Kidney epithelial cell (primary cell): ENCODE measurements at places on chromosomes 2 and 18.

GRCh38 chr2:144405982-144406788 lies 113.7 kb downstream of the ZEB2 start:
- DNase-seq: no peak

- no peak for DNase-seq
These were observed 49.4 kb upstream of the FAHD2A start for GRCh38 chr2:95353055-95353575.

DNA sequence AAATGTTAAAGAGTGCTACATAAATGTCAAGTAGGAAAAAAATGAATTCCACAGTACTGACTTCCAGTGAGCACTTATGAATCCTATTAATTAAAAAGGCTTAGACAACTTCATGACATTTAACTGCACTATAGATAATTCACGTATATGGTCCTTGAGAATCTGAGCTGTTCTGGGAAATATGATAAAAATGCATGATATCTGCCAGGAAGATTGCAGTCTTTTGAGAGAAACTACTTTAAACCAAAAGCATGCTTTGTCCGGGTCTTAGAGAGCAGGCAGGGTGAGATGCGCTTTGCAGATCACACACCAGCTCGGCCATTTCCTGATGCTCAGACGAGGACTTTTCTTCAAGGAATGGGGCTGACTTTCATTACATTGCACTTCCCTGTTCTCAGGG lies 42.6 kb downstream of the CMPK2 start:
- no peak for DNase-seq

DNA sequence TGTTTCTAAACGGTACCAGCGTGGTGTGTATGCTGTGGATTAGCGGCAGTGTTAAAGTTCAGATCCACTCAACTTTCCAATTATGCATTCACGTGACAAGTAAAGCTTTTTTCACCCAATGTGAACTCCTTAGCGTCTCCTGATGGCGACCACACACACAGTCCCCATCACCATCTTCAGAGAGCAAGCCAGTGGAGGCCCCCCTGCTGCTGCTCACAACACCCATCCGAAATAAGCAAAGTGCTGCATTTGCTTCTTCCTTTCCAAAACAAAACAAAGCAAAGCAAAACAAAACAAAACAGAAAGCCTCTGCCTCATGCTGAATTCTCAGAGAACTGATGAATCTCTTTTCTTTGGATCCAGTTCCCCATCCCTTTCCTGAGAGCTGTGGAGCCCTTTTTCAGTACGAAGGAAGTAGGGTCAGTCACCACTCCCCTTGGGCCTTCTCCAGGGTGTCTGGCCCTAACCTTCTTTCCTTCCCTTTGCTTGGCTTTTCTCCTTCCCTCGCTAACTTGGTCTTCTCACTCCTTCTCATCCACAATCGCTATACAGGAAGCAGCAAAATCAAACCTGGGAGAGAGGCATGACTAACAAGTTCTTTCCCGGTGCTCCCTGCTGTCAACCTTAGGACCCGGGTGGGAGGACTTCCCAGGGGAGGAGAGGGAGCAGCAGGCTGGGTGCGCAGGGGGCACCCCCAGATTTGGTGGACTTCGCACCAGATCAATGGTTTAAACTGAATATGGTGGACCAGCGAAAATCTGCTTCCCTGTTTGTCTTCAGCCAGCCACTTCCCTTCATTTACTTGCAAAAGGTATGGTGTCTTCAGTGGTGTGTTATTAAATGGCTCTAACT lies 56.0 kb downstream of the NRP2 start:
- DNase-seq: no peak

DNA sequence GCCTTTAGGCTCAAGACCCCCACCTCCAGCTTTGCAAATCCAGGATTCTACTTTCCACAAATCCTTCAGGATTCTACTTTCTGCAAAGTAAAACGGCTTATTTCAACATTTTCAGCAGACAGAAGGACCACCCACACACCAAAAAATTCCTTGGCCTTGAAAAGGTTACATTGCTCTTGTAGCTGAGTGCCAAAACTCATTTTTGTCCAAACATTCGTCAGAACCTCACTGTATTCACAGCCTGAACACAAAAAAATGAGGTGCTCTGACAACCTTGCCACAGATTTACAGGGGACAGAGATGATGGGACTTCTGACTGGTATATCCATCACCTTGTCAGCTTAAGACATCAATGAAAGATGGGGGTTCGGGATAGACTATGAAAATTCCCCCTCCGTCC lies 63.0 kb upstream of the COX7A2L start:
- DNase-seq: no peak

- DNase-seq: no peak
These were observed 5.9 kb downstream of the RIOK3 start for GRCh38 chr18:23458830-23459529.

DNA sequence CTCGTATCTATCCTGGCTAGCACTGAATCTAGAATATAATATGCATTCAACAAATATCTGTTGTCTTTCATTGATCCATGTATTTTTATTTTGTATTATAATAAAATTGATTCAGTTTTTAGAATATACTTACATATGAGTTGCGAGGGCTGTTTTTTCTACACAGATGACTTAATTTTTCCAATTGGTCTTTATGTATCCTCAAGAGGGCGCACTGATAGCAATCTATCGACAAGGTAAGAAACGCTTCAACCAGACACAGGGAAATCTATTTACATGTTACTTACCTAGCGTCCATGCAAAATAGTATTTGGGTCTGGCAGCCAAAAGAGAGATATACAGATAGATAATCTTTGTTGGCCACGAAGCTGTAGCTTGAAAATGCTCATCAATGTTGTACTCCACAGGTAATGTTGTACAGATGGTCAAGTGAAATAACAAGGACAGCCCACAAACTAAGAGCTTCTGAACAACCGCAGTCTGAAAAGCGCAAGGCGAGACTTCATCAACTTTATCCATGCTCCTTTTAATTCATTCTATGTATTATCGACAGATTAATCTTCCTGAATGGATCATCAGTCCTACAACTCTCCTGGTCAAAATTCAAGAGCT lies 35.5 kb upstream of the KIDINS220 start:
- DNase-seq: peak; percentile 55

DNA sequence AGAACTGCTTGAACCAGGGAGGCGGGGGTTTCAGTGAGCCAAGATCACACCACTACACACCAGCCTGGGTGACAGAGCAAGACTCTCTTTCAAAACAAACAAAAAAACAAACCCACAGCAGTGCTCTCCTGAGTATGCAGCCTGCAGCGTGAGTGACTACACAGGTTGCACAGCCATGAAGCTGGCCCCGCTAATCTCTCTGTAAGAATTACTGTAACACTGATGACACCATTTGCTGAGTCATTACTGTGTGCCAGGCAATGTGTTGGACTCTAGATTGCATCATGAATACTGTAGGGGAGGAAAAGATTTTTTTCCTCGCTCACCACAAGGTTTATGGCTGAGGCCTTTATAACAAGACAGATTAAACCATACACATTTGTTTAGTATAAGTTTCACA lies 118.6 kb upstream of the ATP8B1 start:
- DNase-seq: no peak

GRCh38 chr2:180456801-180457200 lies 449.7 kb upstream of the CWC22 start:
- no peak for DNase-seq

DNA sequence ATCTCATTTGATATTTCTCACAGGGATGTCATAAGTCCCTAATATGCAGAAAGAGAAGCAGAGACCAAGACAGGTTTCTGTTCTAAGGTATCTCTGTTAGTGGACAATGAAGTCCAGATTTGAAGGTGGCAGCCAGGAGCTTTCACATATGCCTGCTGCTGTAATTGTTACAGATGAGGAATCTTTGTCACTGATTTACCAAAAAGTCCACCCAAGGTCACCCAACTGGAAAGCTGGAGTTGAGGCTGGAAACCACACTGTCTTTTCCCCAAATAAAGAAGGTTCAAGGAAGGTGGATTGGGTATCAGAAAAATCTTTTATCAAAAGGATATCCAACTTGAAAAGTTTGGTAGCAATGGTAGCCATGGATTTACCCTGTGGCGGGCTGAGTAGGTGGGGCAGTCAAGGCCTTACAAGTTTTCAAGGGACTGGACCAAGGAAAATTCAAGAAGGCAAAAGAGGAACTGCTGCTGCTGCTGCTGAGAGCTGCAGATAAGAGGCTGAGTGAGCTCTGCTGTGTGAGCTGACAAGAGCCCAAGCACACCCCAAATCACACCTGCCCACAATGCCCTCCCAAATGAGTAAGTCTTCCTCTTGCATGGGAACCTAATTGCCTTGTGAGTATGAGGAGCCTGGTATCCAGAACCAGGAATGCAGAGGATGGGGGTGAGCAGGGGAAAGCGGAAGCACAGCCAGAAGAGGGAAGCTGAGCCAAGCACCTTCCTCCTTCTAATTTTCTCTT lies 241.2 kb downstream of the ANAPC1 start:
- no peak for DNase-seq

DNA sequence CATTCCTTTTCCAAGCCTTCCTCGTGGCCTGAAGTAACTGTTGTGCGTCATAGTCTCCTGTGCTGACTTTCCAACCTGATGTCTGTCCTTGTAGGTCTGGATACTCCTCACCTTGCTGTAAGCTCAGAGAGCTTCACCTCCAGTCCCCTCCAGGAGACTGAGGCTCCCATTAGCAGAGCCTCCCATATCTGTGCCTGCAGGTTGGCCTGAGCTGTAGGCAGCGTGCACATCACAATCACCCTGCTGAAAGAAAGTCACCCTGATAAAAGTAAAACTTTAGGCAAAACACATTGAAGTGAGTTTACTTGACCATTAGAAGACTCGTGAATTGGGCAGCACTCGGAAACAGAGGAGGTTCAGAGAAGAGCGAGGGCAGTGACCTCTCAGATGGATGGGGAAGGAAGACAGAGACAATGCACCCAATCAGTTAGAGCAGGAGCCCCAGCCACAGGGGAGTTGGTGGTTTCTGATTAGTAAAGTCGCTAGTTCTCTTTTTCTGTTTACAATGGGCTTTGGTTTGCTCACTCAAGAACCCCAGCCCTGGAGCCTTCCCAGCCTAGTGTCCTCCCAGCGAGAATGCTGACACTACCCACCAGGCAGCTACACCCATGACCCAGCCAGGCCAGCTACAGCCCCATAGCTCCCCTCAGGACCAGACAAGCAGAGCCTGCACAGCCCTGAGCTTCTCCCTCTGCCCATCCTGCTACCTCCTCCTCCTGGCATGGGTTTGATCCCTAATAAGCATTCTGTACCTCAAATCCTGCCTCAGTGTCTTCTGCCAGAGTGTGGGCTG lies 12.1 kb upstream of the TPO start:
- DNase-seq: no peak

DNA sequence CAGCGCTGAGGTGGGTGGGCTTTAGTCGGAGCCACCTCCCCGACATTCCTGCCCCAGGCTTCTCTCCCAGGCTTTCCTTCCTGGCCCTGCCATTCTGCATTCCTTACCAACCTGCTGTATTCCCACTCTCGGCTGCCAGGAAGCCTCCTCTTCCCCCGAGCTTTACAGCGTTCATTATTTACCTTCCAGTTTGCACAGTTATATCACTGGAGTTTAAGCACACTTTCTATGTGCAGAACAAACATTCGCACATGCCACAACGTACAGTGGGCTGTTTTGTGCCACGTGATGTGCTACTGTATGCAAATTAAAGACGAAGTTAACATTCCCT lies 246.3 kb downstream of the SOX11 start:
- DNase-seq: no peak
